ENCODE measurements at places on chromosomes 1 and 21.

DNA sequence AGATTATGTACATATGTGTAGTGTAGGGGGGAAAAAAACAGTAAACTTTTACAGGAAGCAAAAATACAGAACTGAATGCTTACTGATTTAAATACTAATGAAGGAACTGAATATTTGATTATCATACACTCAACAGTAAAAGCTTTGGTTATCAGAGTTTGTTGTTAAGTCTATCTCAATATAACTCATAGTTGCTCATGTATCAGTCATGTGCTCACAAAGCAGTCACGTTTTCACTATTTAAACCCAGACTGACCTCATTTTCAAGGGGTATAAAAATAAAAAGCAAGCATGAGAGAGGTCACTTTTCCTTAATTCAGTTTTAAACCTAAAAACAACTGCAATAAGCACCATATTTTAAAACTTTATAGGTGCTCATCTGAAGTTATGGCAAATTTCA, 6.9 kb upstream of the NRAS start:
- DNase-seq: no peak

GRCh38 chr1:214427871-214428277, 123.5 kb downstream of the PTPN14 start:
- DNase-seq: no peak

DNA sequence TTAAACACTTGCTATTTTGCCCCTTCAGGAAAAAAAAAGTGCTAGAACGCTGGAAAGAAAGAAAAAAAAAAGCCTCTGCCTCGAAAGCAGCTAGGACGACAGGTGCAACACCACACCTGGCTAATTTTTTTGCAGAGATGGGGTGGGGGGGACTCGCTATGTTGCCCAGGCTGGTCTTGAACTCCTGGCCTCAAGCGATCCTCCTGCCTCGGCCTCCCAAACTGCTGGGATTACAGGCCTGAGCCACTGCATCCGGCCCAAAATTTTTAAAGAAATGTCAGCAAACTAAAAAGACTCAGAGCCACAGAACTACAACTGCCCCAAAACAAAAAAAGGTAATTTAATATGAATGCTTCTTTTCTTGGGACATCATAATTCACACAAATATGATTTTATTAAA, 1.4 kb downstream of the DOCK7 start:
- DNase-seq: no peak

DNA sequence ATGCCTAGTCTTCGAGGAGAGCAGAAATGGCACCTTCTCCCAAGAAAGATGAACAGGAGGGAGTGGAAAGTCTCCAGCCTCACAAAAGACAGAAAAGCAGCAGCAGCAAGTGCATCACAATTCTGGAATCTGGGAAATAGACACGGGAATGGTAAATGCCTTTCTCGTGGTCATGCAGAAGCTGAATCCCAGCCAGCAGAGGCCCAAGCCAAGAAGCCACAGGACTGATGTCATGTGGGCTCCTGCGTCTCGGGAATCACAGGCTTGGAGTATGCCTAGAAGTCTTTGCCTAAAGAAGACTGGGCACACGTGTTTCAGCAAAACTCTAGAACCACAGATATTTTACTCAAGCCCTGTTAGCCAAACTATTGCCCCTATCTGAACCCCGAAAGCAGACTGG, 260.3 kb upstream of the PLD5 start:
- no peak for DNase-seq

DNA sequence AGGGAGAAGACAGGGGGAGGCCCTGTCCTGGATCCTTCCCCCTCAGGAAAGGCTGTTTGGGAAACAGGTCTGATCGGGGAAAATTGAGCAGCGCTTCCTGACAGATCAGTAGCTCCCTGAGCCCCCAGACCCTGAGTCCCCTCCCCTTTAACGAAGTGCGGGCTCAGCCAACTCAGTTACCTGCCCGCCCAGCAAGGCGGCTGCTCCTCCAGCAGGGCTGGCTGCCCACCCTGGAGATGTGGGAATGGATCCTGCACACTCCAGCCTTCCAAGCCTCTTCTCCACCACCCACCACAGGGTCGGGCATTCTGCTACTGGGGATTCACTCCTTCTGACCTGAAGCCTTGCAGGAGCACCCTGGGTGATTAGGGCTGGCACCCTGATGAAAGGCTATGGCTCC, 27.6 kb upstream of the LAPTM5 start:
- DNase-seq: no peak

GRCh38 chr1:172185211-172185610, 235.3 kb upstream of the C1orf105 start:
- no peak for DNase-seq
